ENCODE measurements at places on chromosomes 3 and 15.

DNA sequence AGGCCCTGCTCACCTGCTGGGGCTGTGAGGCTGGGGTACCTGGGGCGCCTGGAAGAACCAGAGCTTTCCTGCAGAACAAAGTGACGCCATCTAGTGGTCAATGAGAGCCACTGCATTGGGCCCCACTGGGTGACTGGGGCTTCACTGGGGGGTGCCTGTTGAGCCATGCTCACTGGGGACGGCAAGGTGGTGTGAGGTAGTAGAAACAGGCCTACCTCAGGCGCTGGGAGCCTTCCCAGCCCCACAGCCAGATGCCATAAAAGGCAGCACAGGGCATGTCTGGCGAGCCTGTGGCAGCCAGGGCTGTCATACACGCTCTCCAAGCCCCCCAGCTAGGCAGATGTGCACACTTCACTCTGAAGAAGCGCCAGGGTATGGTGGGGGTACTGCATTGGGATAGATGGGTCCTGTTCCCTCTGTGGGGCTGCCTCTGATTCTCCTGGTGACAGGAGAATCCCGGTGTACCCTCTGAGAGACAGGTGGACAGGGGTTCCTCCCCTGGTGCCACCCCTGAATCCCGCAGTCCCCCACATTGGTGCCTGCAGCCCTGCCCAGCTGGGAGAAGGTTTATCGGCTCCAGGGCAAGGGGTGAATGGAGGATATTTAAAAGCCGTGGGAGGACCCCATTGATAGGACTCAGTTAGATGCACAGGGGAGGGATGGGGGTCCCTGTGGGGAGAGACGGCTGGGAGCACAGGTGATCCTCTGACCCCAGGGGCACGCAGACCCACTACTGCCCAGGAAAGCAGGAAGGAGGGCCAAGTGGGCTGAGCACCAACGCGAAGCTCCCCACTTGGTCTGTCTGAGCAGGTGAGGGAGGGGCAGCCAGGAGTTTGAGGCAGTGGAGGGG lies 178.8 kb downstream of the NSMCE3 start:
- DNase-seq, result no peak

DNA sequence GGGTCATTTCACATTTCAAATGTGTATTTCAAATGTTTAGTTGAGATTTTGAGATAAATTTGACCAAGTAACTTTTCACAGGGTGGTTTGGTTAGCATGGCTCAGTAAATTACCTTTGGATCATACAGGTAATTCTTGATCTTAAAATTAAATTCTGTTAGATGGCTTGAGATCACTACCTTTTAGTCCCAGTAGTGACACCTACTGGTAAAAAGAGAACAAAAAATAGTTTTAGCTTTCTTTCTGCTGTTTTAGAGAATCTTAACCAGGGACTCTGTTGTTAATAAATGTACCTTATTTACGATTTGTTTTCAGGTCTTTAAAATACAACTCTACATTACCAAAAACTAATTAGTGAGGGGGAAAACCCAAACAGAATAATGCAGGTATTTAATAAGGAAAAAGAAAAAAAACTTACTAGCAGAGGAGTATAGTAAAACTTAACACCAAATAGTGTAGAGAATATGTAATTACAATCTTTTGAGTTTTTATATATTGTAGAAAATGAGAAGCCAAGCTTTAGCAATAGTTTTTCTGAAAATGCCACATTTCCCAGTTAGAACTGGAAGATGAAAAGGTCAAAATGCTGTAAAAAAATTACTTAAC lies 620.3 kb upstream of the AGTR1 start:
- DNase-seq, result no peak

DNA sequence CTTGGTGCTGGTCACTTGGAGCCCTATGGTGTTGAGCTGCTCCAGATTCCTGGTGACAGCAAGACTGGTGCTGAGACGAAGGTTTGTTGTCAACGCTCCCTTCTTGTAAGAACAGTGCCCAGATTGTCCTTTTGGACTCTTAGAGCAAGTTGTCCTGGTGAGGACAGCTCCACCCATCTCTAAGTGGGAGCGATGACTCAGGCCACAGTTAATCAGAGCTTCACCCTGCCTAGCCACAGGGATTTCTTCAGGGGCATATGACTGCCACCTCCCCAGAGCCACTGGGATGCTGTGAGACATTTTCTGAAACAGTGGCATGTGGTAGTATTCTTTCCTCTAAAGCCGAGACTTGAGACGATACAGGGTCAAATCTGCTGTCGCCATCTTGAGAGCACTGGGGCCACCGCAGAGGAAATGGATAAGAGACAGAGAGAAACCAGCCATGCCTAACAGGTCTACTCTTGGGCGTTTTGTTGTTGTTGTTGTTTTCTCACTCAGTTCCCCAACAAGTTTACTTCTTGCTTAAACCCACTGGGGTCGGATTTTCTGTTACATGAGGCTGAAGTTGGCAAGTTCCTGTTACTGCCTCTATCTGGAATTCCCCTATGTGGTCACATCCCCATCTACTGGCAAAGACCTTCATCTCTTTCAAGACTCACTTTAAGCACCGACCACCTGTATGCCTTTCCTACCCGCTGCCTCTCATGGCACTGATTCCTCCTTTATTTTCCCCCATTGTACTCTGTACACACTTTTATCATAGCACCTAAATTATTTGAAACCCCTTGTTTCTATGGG lies 16.0 kb upstream of the PCOLCE2 start:
- DNase-seq, result no peak

GRCh38 chr3:87780811-87781210 lies 278.0 kb downstream of the CGGBP1 start:
- DNase-seq, result no peak

- DNase-seq, result no peak
Measured at GRCh38 chr3:128174675-128175590, 21.7 kb downstream of the EEFSEC start.

GRCh38 chr3:33808559-33808958 lies 10.1 kb downstream of the PDCD6IP start:
- DNase-seq, result no peak

- no peak for DNase-seq
Measured at GRCh38 chr15:31375772-31376171, 49.1 kb downstream of the KLF13 start.

- DNase-seq, result no peak
Measured at GRCh38 chr3:87198774-87199173, 28.3 kb upstream of the CHMP2B start.

- DNase-seq, result no peak
Measured at GRCh38 chr3:124605781-124606579, 124.3 kb upstream of the UMPS start.

DNA sequence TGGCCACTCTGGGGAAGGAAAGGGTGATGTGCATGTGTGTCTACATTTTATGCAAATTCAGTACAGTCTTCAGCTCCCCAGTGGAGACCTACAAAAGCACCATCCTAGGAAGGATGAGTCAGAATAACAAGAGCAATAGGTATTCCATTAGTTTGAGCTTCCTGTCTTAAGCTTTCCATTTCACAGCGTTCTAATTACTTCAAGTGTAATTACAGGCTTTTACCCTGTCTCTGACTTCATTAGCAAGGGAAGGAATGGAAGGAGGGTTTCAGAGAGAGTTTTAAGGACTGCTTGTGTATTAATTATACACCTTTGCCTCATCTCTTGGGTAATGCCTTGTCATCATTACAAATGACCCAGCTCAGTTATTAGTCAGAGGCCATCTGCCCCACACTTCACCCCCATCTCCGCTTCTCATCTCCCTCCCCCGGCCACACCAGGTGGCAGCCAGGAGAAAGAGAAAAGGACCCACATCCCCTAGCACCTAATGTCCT lies 202.8 kb upstream of the MRPL3 start:
- no peak for DNase-seq

Data from stimulated activated CD8-positive, alpha-beta memory T cell treated with anti-CD3 and anti-CD28 coated beads, Interleukin-12 subunit alpha, Interleukin-12 subunit beta, amount 100 ng/mL, for 4 hours (primary cell).